ENCODE measurements at places on chromosomes 6 and 20. TPM values are rescaled to one million over a fixed set of nuclear protein-coding genes. Genes with fewer than 3 reads are reported as not detected.

The DLL1 gene
- total RNA-seq = 0.38 TPM

The ULBP2 gene
- 12.5 TPM for total RNA-seq

The OPRL1 gene
- 0.19 TPM for total RNA-seq

The HLA-DRB5 gene
- total RNA-seq = not detected

The SNTA1 gene
- 14.4 TPM for total RNA-seq

The CST4 gene
- 0.77 TPM for total RNA-seq

The TLDC2 gene
- not detected for total RNA-seq

The AKAP12 gene
- 198 TPM for total RNA-seq

The OR2H2 gene
- not detected for total RNA-seq

The DZANK1 gene
- 0.56 TPM for total RNA-seq

All from regular cardiac myocyte (primary cell).